ENCODE measurements at places on chromosomes 6 and 20.

GRCh38 chr6:142165227-142165626 is 18.2 kb downstream of the VTA1 start:
- DNase-seq, result no peak

DNA sequence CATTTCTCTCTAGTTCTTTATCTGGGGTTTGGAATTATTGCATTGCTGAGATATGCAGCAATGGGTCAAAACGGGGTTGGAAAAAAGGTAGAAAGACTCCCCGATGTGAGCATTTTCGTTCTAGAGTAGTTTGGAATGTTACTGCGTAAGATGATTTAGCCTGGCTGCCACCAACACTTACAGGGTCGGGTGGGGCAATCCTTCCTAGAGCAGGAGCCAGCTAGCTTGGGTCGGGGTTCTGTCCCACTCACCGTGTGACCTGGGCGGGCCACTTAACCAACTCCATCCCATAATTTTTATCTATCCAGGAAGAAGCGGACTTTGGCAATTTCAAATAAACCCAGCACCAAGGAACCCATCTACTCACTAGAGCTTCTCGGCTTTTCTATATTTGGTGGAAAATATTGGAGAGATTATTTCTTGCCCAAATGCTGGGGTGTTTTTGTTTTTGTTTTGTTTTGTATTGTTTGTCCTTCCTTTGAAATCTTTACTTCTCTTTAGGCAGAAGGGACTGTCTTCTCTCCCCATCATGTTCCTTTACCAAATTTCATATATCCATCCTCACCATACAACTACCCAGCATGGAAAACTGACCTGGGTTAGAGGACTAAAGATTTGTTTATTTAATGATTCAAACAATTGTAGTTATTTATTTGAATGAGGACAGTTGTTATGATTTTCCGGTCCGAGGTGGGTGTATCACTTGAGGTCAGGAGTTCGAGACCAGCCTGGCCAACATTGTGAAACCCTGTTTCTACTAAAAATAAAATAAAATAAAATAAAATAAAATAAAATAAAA is 72.4 kb downstream of the GPX5 start:
- DNase-seq, result no peak

DNA sequence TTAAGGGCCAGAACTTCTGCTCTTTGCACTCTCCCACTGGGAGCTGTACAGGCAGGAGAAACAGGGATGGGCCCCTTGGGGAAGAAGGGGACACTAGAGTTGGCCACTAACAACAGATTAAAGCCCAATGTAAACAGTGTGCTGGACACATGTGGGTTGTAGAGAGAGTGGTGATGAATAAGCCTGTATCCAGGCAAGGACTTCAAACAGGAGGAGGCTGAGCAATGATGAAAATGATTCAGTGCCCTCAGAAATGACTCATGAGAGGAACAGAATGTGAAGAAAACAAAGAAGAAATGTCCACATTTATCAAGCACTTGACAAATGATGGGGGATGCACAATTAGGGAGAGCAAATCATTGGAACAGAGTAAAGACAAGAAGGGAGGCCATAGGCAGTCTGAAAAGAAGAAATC is 242.3 kb downstream of the TBX18 start:
- no peak for DNase-seq

DNA sequence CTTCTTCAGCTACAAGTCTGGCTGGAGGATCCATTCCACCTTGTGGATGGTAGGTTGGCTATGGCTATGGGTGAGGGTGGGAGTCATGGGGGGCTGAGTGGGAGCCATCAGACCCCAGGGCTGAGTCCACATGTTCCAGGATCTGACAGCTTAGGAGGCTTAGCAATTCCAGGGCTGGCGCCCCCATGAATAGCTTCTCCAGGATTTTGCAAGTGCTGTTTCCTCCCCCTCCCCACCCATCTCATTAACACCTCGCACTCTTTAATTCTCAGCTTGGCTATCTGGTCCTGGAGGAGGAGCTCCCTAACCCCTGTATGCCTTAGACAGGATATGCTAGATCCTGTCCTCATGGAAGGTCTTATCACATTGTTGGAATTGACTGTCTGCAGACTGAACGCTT is 39.0 kb upstream of the ANGPT4 start:
- no peak for DNase-seq

- no peak for DNase-seq
These were observed 341.3 kb downstream of the TAF4 start for GRCh38 chr20:61724376-61724775.

GRCh38 chr6:225121-225721 is 67.1 kb upstream of the DUSP22 start:
- DNase-seq, result peak; percentile 59

GRCh38 chr20:44208770-44209169 is 1.8 kb downstream of the OSER1 start:
- no peak for DNase-seq

- DNase-seq, result no peak
These were observed 7.0 kb upstream of the OR14J1 start for GRCh38 chr6:29294499-29294914.

GRCh38 chr6:90082847-90083246 is 188.6 kb downstream of the GJA10 start:
- DNase-seq, result no peak

- no peak for DNase-seq
These were observed 256 bp upstream of the OVOL2 start for GRCh38 chr20:18057994-18058349.

All from activated T-helper 1 cell treated with anti-CD3 and anti-CD28 coated beads, Interleukin-2, amount 50 U/mL, for 16 hours (primary cell).